ENCODE measurements at places on chromosomes 2 and 18. TPM values are rescaled to one million over a fixed set of nuclear protein-coding genes. Genes with fewer than 3 reads are reported as not detected.
A peak's percentile ranks its signal among the peaks of the same experiment; 100 is the strongest.

CXCR1 gene
- total RNA-seq = 0.44 TPM

DNA sequence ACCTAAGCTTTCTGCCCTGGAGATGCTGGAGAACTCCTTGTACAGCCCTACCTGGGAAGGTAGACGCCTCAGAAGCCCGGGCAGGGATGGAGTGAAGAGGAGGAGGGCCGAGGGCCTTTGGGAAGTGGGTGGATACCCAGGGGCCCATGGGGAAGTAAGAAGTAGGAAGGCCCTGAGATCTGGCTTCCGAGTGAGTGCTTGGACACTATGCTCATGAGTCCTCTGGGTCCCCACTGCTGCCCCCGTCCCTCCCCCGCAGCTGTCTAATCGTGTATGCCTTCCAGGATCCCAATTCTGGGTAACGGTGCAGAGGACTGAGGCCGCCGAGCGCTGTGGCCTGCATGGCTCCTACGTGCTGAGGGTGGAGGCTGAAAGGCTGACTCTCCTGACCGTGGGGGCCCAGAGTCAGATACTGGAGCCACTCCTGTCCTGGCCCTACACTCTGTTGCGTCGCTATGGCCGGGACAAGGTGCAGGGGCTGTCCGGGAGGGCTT is 1.1 kb downstream of the DOK1 start:
- H3K36me3 ChIP-seq = no peaks in the 10 kb centered on the region
- H3K27me3 ChIP-seq = peaks cover 35% of the 10 kb centered on the region
- peak overlapping the region; percentile 87 for H3K27ac ChIP-seq
- H3K4me1 ChIP-seq = peaks cover 39% of the 10 kb centered on the region
- peak overlapping the region; percentile 78 for H3K4me3 ChIP-seq
- no peak for DNase-seq

DNA sequence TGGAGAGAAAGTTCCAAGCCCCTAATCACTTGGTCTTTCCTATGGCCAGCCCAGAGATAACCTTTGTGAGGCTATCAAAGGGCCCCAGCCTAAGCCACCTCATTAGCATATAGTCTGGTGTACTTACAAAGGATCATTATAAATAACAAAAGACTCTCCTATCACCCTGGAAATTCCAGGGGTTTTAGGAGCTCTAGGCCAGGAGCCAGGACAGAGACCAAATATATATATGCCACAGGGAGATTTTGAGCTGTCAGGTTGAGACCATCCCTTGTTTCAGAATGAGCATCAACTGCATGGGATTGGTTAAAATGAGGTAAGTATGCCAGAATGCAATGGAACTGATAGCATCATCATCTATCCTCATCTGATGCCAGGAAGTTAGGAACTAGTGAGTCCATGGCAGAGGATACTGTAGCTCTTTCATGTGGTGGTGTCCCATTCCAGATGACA is 32.1 kb upstream of the CHRNA1 start:
- peaks cover 24% of the 10 kb centered on the region for H3K36me3 ChIP-seq
- H3K27ac ChIP-seq = no peak overlapping the region
- H3K27me3 ChIP-seq = no peaks in the 10 kb centered on the region
- DNase-seq = no peak

GRCh38 chr2:238929242-238930081 is 81.6 kb downstream of the TWIST2 start:
- peaks cover 49% of the 10 kb centered on the region for H3K27me3 ChIP-seq
- H3K27ac ChIP-seq = peak overlapping the region; percentile 60
- DNase-seq = peak; percentile 56
- no peak overlapping the region for H3K4me3 ChIP-seq

DNA sequence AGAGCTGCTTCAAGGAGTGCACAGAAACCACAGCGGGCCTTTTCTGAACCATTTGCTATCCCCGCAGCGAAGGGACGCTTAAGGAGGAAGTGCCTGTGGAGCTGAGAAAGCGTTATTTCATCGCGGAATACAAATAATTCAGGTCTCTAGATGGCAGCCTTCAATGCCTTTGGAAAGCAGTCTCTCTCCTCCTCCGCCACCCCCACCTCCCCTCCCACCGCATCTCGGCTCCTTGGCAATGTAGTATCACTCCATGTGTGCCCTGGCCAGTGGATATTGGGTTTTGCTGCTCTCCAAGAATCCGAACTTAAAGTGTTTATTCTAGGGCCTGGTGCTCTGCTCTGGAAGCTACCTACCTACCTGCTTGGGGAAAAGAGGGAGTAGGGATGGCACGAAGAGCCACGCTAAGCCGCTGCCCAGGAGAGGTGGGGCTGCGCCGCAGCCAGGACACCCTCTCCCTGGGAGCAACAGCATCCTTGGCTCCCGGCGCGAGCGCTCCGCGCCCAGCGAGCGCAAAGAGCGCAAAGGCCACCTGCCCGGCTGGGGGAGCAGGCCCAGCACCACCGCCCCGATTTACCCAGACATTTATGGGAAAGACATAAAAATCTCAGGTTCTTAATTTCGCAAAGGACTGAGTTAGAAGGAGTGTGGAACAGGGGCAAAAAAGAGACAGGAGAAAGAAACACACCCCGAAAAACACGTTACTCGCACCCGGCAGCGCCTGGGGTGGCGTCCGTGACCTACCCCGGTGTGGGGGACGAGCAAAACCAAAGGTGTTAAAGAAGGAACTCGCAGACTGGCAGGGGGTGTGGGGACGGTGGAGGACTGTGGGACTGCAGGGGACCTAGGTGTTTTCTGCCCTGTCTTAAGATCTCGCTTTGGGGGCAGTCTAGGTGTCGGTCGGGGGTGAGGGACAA is 1.0 kb downstream of the SPHKAP start:
- H3K36me3 ChIP-seq = no peaks in the 10 kb centered on the region
- peaks cover 5% of the 10 kb centered on the region for H3K4me1 ChIP-seq
- H3K27me3 ChIP-seq = peaks cover 24% of the 10 kb centered on the region
- H3K27ac ChIP-seq = peak overlapping the region; percentile 83
- DNase-seq = peak; percentile 47
- H3K4me3 ChIP-seq = peak overlapping the region; percentile 71

GRCh38 chr2:86211033-86211795 is 12.0 kb downstream of the MRPL35 start:
- H3K4me3 ChIP-seq = no peak overlapping the region
- H3K27ac ChIP-seq = no peak overlapping the region
- H3K27me3 ChIP-seq = no peaks in the 10 kb centered on the region
- peaks cover 21% of the 10 kb centered on the region for H3K4me1 ChIP-seq

CNRIP1 gene
- 8.0 TPM for total RNA-seq

RAD51AP2 gene
- total RNA-seq = 0.14 TPM

DNA sequence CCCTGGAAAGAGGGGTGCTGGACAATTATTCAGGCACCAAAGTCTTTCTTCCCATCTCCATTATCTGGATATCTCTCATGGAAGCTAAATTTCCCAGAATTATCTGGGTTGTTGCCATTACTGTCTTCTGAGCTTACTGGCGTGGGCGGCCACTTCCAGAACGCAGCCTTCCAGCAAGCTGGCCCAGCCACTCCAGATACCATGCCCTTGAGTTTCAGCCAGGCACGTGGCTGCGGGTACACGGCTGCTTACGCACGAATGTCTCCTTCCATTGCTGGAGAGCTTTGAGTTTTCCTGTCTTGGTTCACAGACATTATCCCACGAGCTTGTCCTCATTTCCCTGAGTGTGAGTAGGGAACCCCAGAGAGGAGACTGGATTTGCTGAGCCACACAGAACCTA is 32.7 kb downstream of the CELF4 start:
- peaks cover 15% of the 10 kb centered on the region for H3K4me1 ChIP-seq
- H3K27me3 ChIP-seq = peaks cover 99% of the 10 kb centered on the region
- H3K27ac ChIP-seq = no peak overlapping the region
- no peak for DNase-seq
- no peaks in the 10 kb centered on the region for H3K36me3 ChIP-seq

DNA sequence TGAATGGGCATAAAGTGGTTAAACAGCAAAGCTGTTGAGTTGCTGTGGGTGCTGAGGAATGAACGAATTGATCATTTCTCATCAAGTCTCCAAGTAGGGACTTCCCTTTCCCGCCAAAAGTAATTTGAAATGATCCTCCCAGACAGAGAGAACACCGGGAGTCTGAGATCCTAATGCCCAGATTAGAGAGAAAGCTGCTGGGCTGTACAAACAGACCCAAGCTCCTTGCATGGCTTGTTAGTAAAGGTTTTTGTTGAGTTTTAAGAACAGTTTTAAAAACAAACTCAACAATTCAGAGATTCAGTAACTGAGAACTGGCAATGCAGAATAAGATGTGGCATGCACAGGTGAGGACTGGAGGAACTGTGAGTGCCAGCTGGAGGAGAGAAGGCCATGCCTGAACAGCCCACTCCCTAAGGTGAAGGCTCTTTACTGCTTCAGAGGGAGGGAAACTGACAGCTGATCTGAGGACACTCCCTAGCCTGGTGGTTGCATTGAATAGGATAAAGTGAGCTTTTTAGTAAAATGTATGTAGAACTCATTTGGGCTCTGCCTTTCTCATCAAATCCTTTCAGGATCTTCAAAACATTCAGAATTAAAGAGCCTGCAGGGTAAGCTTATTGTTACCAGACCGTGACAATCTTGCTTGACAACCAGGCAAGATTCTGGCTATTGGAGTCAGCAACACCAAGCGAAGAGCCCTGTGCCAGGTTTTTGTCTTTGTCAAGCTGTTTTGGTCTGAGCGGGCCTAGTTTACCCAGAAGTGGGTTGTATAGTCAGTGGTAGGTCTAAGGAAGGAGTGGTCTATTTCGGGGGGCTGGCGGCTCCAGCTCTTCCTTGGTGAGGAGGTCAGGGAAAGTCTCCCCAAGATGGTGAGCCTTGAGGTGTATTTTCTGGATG is 63.2 kb upstream of the IGFBP5 start:
- no peak overlapping the region for H3K27ac ChIP-seq
- H3K4me1 ChIP-seq = peaks cover 21% of the 10 kb centered on the region
- H3K27me3 ChIP-seq = no peaks in the 10 kb centered on the region
- no peak overlapping the region for H3K4me3 ChIP-seq

CASP8 gene
- 3.7 TPM for total RNA-seq

DNA sequence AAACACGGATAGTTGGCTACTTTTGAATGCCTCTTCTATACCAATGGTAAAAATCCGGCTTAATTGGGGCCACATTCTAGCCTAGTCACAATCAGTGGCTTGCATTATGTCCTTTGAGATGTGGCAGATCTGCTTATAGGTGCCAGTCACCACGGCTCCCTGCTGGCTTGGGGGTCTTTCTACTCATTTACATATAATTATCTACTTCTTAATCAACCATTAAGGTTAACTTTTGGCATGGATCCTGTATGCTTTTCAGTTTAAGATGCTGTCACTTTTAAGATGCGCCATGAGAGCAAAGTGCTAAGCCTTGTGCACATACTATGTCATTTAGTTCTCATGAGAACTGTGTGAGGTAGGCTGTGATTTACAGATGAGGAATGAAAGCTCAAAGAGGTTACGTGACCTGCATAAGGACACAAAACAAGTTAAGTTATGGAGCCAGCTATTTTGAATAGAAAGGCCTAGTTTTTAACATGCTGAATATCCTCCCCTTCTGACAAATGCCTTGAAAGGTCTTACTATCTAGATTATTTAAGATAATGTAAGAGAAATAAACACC is 4.1 kb downstream of the NEDD4L start:
- H3K4me3 ChIP-seq = no peak overlapping the region
- H3K36me3 ChIP-seq = no peaks in the 10 kb centered on the region
- H3K27ac ChIP-seq = no peak overlapping the region

MRPL30 gene
- 34.8 TPM for total RNA-seq

ZSWIM2 gene
- total RNA-seq = not detected

GRCh38 chr2:120972286-120972685 is 236.6 kb downstream of the GLI2 start:
- H3K36me3 ChIP-seq = no peaks in the 10 kb centered on the region
- H3K4me3 ChIP-seq = no peak overlapping the region
- H3K4me1 ChIP-seq = no peaks in the 10 kb centered on the region
- DNase-seq = no peak
- no peak overlapping the region for H3K27ac ChIP-seq

- no peaks in the 10 kb centered on the region for H3K27me3 ChIP-seq
- H3K27ac ChIP-seq = no peak overlapping the region
- H3K4me1 ChIP-seq = no peaks in the 10 kb centered on the region
- H3K36me3 ChIP-seq = no peaks in the 10 kb centered on the region
- H3K4me3 ChIP-seq = no peak overlapping the region
Observed at GRCh38 chr2:181140414-181140813, 160.0 kb downstream of the UBE2E3 start.

DNA sequence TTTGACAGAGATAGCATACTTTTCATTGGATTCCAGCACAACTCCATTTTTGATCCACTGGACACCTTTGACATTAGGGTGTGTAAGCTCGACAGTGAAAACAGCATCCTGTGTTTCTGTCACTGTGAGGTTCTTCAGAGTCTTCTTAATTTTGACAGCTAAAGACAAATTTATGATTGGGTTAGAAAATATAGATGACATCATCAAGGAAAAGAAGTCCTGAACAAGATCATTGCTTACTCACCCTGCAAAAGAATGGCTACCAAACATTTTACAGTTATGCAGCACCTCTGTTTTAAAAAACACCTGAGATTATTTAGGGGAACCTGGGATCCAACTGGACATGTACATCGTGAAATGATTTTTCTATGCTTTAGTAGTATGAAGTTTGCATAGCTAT is 36.7 kb downstream of the TTN start:
- H3K36me3 ChIP-seq = peaks cover 99% of the 10 kb centered on the region
- H3K27me3 ChIP-seq = no peaks in the 10 kb centered on the region

GRCh38 chr2:96773922-96774321 is 13.2 kb downstream of the CNNM4 start:
- peak overlapping the region; percentile 25 for H3K4me3 ChIP-seq
- no peaks in the 10 kb centered on the region for H3K36me3 ChIP-seq
- no peak overlapping the region for H3K27ac ChIP-seq
- peaks cover 27% of the 10 kb centered on the region for H3K4me1 ChIP-seq
- no peak for DNase-seq
- no peaks in the 10 kb centered on the region for H3K27me3 ChIP-seq

CCDC148 gene
- total RNA-seq = 0.30 TPM

PTPN2 gene
- 11.0 TPM for total RNA-seq

DNA sequence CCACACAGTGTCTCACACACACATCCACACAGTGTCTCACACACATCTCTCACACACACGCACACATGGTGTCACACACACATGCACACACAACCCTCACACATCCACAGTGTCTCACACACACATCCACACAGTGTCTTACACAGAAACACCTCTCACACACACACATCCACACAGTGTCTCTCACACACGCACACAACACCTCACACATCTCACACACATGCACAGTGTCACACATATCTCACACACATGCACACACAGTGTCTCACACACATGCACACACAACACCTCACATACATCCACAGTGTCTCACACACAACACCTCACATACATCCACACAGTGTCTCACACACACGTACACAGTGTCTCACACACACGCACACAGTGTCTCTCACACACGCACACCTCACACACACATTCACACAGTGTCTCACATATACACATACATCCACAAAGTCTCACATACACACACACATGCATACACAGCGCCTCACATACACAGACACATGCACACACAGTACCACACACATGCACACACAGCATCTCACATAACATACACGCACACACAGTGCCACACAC is 473.9 kb upstream of the HS6ST1 start:
- H3K4me3 ChIP-seq = no peak overlapping the region
- H3K36me3 ChIP-seq = no peaks in the 10 kb centered on the region
- H3K27ac ChIP-seq = no peak overlapping the region
- DNase-seq = no peak
